ENCODE measurements at places on chromosomes 2 and 18.
A peak's percentile ranks its signal among the peaks of the same experiment; 100 is the strongest.

- no peak for DNase-seq
These were observed 42.0 kb upstream of the ACMSD start for GRCh38 chr2:134796373-134796772.

DNA sequence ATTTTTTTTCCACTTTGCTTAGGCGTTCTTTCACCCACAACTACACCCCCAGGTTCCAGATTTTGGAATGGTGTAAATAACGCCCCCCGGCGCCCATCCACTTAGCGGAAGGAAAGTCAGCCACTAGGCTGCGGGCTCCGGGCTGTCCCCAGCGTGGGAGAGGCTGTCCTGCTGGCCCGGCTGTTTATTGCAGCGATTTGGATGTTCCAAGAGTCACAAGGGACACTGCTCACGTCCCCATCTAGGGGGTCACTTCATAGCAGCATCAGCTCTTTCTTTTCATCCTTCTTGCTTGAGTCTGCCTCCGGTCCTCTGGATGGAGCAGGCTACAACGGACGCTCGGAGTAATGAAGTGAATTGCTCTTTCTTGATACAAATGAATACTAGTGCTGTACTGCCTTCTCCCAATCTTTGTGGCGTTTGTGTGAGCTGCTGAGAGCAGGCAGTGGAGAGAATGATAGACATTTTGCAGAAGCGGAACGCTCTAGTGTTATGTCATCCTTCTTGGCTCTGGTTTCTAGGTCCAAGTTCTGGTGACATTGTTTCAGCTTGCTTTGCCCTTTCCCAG, 50.7 kb upstream of the PAIP2B start:
- DNase-seq = peak; percentile 19

DNA sequence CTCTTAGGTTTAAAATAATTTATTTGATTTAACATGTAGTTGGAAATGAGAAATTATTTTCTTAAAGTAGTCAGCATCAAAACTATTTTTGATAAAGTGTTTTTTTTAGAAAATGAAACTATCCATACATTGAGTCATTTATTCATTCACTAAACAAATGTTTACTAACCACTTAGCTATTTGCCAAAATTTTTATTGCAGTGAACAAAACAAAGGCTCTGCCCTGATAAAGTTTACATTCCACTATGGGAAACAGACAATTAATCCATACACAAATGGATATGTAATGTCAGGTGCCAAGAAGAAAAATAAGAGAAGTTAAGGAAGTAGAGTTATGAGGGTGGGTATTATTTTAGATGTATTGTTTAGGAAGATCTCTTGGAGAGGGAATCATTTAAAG, 19.1 kb upstream of the CCDC178 start:
- DNase-seq = no peak

GRCh38 chr18:57819671-57820460, 16.8 kb upstream of the ATP8B1 start:
- DNase-seq = peak; percentile 79

DNA sequence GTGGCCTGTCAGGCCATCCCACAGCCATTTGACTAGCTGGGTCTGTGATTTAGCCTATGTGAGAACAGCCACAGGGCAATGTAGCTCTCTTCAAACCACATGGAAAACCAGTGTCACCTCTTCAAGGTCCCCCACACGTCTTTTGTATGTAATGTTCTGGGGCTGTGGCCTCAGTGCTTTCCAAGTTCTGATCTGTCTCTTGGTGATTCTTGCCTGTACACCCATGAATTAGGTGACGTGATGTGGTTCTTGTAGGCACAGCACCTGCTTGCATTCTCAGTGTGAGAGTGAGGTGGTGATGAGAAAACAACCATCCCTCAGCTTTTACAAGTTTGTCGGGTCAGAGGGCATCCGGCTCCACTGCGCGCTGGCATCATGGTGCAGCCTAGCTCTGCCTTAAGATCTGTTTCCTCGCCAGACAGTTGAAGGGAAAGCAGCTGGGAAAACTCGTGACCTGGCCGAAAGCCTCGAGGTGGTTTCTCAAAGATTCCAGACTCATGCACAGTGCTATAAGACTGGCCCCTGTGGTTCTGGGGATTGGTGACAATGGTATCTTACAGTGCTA, 125.8 kb downstream of the TANC1 start:
- peak; percentile 73 for DNase-seq

All from adrenal gland (tissue), 19 donors.